ENCODE measurements at places on chromosomes 1 and 21.

DNA sequence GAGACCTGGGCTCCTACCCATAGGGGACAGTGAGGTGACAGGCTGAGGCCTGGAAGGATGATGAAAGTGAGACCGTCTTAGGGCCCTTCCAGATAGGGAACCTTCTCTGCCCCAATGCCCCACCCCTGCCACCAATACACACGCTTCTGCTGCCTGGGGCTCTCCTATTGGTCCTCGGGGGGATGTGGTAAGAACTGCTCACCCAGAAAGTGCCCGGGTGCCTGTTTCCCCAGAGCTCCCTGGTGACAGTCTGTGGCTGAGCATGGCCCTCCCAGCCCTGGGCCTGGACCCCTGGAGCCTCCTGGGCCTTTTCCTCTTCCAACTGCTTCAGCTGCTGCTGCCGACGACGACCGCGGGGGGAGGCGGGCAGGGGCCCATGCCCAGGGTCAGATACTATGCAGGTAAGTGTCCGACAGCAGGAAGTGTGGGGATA is 948 bp downstream of the SEMA4A start:
- DNase-seq, result no peak

GRCh38 chr1:43247256-43247921 is 22.4 kb upstream of the TMEM125 start:
- no peak for DNase-seq

GRCh38 chr1:41629571-41629970 is 145.1 kb upstream of the EDN2 start:
- peak; percentile 78 for DNase-seq

DNA sequence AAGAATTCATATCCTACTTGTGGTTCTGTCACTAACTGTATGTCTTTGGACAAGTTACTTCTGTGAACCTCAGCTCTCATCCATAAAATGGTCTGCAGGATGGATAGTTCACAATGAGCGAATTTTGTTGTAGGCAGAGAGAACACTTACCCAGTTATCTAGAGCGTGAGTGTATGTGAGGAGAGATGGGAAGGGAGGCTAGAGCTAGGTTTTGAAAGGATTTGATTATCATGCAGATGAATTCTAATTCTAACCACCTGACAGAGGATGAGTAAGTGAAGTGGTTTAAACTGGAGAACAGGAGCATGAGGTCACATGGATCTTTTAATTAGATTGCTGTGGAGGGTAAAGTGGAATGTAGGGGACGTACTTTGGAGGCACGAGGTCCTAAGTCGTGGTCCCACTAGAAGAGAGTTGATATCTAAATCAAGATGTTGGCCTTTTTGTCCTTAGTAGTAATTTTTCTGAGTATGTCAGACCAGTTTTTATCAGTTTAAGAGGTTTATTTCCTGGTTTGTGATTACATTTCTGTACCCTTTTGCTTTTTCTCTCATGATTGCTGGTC is 5.0 kb downstream of the SUCO start:
- DNase-seq, result no peak

- no peak for DNase-seq
Observed at GRCh38 chr1:202162047-202162417, 1.6 kb upstream of the PTPN7 start.

DNA sequence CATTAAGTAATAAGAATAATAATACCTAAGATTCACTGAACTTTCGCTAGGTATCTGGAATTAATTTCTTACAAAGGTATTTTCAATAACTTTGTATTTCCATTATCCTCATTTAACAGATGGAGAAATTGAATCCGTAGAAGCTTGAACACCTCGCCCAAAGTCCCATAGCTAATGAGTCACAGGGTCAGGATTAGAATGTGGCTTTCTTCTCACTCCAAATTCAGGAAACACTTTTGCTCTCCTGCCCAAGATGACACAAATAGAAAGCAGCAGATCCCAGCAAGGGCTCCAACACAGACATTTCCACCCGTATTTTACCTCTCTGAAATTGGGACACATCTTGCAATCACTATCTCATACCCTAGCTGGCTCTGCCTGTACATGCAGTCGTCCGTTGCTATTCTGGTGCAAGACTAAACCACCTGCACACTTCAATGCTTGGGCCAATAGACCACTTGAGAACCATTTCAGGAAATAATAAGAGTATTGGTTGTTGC is 125.9 kb upstream of the GREM2 start:
- DNase-seq, result no peak

DNA sequence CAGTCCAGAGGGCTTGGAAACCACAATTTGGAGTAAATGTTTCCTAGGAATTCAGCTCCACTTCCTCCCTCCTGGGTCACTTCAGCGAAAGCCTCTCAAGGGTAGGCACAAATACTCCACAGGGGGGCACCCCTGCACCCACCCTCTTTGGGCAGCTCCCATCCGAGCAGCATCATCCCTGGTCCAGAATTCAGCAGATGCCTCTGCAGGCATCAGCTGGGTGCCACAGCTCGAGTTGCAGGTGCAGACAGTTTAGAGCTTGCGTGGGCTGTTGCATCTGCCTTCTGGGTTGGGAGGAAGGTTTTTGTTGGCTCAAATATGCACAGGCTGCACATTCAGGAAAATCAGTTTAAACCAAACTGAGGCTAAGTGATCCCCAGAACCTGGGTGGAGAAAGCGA is 25.0 kb downstream of the KANK4 start:
- no peak for DNase-seq

- DNase-seq, result peak; percentile 52
Observed at GRCh38 chr1:234699795-234700665, 90.1 kb upstream of the IRF2BP2 start.

DNA sequence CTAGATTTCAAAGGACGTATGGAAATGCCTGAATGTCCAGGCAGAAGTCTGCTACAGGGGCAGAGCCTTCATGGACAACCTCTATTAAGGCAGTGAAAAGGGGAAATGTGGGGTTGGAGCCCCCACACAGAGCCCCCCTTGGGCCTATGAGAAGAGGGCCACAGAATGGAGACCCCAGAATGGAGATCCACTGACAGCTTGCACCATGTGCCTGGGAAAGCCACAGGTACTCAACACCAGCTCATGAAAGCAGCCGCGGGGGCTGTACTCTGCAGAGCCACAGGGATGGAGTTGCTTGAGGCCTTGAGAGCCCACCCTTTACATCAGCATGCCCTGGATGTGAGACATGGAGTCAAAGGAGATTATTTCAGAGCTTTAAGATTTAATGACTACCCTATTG is 108.7 kb downstream of the DMRTB1 start:
- no peak for DNase-seq

DNA sequence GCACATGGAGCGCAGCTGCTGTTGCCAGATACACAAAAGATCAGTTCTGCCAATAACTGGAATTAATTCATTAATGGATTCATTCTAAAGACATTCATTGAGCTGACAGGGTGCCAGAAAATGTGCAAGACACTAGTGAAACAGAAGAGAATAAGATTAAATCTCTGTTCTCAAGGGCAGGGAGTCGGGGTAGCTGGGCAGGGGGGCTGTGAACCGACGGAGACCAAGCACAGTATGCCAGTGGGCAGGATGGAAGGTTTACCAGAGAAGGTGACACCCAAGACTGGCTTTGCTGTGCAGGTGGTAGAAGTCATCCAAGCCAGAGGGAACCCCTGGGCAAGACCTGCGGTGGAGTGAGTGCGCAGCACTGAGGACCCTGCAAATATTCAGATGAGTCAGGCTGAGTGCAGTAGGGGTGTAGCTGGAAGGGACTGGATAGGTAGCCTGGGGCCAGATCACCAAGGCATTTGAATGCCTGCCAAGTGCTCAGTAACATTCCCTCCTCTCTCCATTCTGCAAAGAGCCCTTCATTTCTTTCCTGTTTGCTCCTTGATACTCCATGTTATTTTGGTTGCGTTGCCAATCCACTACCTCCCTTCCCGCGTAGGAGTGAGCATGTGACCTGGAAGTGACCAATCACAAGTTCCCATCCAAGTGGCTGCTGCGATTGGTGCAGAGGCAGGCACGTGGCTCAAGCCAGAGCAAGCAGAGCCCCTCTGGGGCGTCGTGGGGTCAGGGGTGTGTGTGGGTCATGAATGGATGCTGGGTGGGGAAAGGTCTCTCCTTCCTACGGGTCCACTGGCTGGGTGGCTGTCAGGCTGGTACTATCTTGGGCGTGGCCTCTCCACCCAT is 413.1 kb downstream of the PTPRU start:
- DNase-seq, result no peak
